ENCODE measurements at places on chromosomes 1 and 21.

DNA sequence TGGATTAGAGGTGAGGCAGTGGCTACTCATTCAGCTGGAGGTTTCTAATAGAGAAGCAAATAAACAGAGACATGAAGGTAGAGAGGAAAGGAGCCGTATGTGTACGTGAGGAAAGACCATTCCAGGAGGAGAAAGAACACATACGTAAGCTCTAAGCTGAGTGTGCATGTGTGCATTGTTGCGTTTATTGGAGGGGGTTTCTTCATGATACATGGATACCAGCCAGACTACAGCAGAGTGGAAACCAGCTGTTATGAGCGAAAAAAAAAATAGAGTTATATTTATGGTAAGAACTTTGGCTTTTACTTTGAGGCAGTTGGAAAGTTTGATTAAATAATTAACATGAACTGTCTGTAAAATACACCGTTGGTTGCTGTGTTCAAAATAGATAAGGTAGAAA is 173.4 kb upstream of the RGS18 start:
- H3K27me3 ChIP-seq, result no peaks in the 10 kb centered on the region
- H3K4me3 ChIP-seq, result no peak overlapping the region
- no peaks in the 10 kb centered on the region for H3K4me1 ChIP-seq

DNA sequence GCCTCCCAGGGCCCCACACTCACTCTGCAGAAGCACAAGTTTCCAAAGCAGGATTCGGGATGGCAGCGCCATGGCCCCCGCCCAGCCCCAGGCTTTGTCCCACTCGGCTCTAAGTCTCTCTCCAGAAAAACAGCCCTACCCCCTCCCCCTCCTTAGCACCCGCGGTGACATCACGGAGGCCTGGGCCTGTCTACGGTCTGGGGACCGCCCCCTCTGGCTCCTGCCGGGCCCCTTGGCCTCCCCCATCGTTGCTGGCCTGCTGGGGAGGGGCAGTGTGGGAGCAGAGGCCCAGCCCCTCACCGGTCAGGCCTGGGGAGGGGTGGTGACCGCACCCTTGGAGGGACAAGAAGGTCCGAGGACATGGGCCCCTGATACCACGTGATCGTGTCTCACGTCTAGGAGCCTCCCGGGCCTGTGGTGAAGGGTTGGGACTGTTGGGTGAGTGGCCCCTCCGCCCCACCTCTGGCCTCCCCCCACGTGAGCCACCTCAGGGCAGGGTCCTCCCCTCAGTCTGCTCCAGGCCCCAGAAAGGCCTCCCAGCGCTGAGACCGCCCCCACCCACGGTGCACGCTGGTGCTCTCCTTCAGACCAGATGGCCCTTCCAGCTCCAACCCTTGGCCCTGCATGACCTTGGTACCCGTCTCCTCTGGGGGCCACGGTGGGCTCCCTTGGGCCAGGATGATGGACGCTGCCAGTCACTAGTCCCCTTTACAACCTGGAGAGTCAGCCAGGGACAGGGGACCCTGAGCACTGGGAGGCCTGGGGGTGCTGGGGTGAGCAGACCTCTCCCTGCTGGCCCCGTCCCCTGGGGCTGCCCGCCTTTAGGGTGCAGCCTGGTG is at the start of gene MXRA8:
TSS of gene MXRA8 (minus strand) at position 123 of the 839 bp plus-strand sequence. CDS start at position 72, 51 bp downstream.
- peaks cover 4% of the 10 kb centered on the region for H3K36me3 ChIP-seq
- H3K4me3 ChIP-seq, result no peak within 1 kb of the TSS
- no peaks in the 10 kb centered on the region for H3K4me1 ChIP-seq
- H3K27ac ChIP-seq, result no peak within 1 kb of the TSS
- peaks cover 20% of the 10 kb centered on the region for H3K27me3 ChIP-seq

GRCh38 chr21:14773777-14774345 is 227.7 kb upstream of the SAMSN1 start:
- H3K4me1 ChIP-seq, result no peaks in the 10 kb centered on the region
- DNase-seq, result peak; percentile 35
- H3K27me3 ChIP-seq, result peaks cover 6% of the 10 kb centered on the region

- H3K36me3 ChIP-seq, result peaks cover 12% of the 10 kb centered on the region
- peak; percentile 87 for DNase-seq
- no peaks in the 10 kb centered on the region for H3K27me3 ChIP-seq
These were observed at the start of gene TMEM63A for GRCh38 chr1:225881959-225882693. Gene TMEM63A, minus strand, starts transcription at chr1:225882380. Its CDS starts 4,800 bp downstream, at chr1:225877580.

DNA sequence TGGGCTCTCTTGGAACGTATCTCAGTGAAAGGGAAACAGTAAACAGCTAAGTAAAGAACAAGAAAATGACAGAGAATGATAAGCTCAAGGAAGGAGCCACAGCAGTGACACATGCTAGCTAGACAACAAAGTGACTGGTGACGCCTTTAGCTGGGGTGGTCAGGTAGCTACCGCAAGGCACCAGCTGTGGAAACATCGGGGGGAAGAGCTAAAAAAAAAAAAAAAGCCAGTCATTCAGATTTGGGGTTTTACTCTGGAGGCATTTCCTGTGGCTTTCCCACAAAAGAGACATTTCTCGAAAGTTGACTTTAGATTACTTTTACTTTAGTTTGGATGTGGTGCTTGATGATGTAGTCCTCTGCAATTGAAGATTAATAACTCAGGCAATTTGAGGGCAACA is 2.1 kb downstream of the FHAD1 start:
- peak overlapping the region; percentile 80 for H3K27ac ChIP-seq
- DNase-seq, result peak; percentile 51
- H3K4me3 ChIP-seq, result peak overlapping the region; percentile 78
- peaks cover 46% of the 10 kb centered on the region for H3K4me1 ChIP-seq

- H3K4me1 ChIP-seq, result no peaks in the 10 kb centered on the region
- no peak overlapping the region for H3K27ac ChIP-seq
- no peaks in the 10 kb centered on the region for H3K36me3 ChIP-seq
- no peak for DNase-seq
- peaks cover 9% of the 10 kb centered on the region for H3K27me3 ChIP-seq
- no peak overlapping the region for H3K4me3 ChIP-seq
These were observed 179.5 kb downstream of the TTLL7 start for GRCh38 chr1:83819436-83819835.

GRCh38 chr21:41768437-41769042 is 1.7 kb upstream of the RIPK4 start:
- H3K4me3 ChIP-seq, result peak overlapping the region; percentile 82
- no peaks in the 10 kb centered on the region for H3K36me3 ChIP-seq
- H3K27me3 ChIP-seq, result peaks cover 72% of the 10 kb centered on the region
- peaks cover 22% of the 10 kb centered on the region for H3K4me1 ChIP-seq
- no peak overlapping the region for H3K27ac ChIP-seq
- no peak for DNase-seq

GRCh38 chr1:162502928-162503327 is 5.3 kb downstream of the UHMK1 start:
- H3K27ac ChIP-seq, result peak overlapping the region; percentile 28
- peaks cover 67% of the 10 kb centered on the region for H3K36me3 ChIP-seq
- H3K4me3 ChIP-seq, result no peak overlapping the region
- DNase-seq, result no peak
- peaks cover 14% of the 10 kb centered on the region for H3K4me1 ChIP-seq

DNA sequence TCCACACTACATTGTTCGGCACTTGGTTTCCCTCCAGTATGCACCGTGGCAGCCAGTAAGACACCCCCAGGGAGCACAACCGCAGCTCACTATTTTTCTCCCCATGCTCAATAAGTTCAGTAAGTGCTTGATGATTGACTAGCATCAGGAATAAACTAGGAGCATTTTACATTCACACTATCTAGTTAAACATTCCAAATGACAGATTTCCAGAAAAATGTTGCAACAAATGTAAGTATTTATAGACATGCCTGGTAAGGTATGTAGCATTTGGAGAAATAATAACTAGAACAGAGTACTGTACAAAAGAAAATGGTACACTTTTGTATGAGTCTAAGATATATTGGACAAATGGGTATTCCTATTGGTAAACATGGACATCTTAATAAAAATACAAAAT is 92.9 kb downstream of the SLC45A1 start:
- no peak overlapping the region for H3K27ac ChIP-seq
- no peak for DNase-seq
- H3K4me1 ChIP-seq, result peaks cover 46% of the 10 kb centered on the region
- H3K36me3 ChIP-seq, result peaks cover 33% of the 10 kb centered on the region
- H3K4me3 ChIP-seq, result no peak overlapping the region
